Suppressor macrophage (primary cell): ENCODE measurements at places on chromosomes 6 and 20.

DNA sequence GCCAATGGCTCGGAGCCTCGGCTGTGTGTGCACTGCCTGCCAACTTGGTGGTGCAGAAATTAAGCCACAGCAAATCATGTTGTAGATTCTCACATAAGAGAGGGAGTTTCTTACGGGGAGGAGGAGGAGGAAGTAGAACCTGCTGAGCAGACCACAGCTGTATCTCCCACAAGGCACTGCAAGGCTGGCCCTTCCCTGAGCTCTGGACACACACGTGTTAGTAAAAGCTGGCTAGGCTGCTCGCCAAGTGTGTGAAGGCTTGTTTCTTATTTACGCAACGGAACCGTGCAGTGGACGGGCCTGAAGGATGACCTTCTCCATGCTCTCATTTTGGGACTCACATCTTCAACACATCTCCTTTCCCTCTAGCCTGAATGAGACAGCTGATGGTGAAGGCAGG lies 15.7 kb upstream of the QKI start:
- DNase-seq: peak; percentile 82

DNA sequence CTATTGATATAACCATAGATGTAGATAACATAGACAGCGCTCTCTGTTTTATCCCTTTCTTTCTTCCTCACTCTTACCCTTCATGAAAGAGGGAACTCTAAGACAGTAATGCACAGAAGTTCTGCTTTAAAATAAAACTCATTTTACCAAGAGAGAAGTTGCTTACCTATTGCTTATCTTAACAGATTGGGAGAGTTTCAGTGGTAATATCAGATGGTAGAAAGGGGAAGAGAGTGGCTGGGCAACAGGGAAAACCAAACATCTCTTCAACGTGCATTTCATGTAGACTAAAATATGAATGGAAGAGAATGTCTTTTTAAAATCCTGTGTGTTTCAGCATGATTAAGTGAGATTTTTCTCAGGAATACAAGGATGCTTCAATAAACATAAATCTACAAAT lies 45.3 kb upstream of the SIRPG start:
- peak; percentile 38 for DNase-seq

DNA sequence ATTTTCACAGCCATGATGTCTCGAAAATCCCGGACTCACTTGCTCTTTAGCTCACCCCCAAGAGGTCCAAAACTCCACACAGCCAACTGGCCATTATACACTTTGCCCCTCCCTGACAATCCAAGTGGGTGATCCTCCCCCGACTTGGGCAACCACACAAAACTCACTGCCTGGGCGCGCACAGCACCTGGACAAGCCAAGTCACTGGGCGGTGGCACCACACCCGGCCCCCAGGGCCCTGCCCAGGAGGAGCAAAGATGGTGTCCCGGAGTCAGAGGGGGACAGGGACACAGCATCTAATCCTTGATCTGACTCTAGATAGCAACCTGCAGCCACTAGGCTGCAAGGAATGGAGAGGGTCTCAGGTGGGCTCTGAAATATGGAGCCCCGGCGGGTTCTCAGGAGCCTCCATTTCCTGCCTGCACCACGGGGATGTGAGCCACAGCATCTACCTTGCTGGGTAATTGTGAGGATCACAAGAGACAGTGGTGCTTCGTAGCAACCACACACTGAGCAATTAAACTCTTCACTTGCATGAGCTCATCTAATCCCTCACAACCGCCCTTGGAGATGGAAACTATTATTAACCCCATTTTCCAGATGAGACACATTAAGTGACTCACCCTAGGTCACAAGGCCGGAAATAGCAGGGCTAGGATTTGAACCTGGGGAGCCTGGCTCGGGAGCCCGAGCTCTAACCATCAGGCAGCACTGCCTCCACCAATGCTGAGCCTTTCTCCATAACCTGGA lies 66.6 kb downstream of the BMP7 start:
- DNase-seq: no peak

GRCh38 chr20:6685181-6685582 lies 82.3 kb upstream of the BMP2 start:
- DNase-seq: no peak

DNA sequence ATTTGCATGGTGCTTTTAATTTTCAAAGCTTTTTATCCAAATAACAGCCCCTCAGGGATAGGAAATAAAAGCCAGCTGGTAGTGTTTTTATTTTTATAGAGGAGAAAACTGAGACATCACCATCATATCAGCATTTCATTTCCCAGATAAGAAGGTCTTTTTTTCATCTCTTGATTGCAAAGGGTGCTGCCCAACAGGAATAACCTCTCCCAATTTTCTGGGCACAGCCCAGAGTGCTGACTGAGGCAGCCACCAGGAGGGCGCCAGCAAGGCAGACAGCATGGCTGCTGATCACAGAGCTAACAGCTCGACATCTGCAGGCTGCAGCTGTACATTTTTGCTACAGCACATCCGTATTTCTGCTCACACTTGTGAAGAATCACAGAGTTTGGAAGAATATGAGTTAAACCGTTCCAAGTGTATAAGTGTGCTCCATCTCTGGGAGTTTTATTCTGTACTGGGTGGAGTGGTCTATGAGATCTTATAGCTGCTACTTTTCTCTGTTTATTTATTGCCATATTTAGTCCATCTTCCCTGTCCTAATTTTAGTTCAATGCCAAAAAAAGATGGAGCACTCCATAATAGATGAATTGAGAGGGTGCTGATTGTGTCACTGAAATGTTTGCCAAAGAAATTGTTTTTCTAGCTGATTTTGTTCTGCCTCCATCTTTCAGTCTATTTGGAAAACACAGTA lies 85.5 kb upstream of the C20orf144 start:
- no peak for DNase-seq

DNA sequence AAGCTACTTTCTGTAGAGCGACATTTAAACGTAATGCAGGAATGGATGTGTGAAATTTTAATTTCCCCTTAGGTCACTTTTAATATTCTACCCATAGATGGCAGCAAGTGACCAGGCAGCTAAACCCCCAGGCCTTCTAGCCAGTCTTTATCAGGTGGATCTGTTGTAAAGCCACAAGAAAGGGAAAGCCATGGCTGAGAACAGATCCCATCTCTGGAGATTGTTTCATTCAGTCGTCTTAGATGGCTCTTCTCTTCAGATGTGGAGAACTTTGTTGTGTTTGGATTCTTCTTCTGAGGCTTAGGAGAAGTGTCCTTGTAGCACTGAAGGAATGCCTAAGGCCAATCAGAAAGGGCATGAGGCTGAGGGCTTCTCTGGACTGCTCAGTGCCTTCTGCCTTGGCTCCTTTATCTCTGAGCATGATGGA lies 15.8 kb upstream of the RNF182 start:
- peak; percentile 72 for DNase-seq

GRCh38 chr20:19265646-19266374 lies 53.4 kb downstream of the SLC24A3 start:
- no peak for DNase-seq
